ENCODE measurements at places on chromosomes 6 and 20.

GRCh38 chr6:137550535-137550934 is 56.3 kb upstream of the OLIG3 start:
- peak; percentile 4 for DNase-seq

GRCh38 chr6:112288475-112288874 is 34.1 kb upstream of the LAMA4 start:
- DNase-seq: no peak

DNA sequence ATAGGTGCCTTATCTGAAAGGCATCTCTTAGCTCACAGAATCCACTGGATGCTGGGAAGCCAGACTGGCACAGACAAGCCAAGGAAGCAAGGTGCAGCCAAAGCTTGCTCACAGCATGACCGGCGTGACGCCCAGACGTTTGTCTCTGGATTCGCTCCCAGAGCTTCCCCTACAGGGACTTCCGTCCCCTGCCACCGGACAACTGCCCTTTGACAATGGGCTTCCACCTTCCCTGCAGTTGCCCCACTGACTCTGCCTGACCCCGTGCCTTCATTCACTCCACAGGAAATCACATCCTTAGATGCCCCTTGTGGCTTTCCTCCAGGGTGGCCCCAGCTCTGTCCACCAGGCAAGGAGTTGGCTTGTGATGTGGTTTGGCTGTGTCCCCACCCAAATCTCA is 94.8 kb upstream of the CDH4 start:
- DNase-seq: no peak

GRCh38 chr20:23879328-23879798 is at the start of gene CST5:
CST5 (minus strand) TSS chr20:23879748; CDS start chr20:23879676, 72 bp downstream.
- DNase-seq: no peak

GRCh38 chr6:107590378-107590777 is 100.5 kb downstream of the SOBP start:
- DNase-seq: no peak

DNA sequence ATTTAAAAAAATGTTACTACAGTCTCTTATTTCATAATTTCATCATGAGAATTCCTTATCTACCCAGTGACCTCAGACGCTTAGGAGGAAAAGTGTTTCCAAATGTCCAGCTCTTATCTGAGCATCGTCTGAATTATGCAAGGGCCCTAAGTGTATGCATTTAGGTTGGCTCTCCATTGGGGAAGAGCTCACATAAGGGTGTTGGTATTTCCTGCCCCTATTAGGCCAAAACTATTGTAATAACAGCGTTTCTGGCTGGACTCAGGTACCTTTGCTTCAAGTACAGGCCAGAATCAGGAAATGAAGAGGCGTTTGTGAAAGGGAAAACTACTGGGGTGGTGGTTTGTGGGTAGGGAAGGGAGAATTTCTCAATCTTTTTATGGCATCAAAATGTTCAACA is 40.4 kb upstream of the SGK1 start:
- DNase-seq: no peak

DNA sequence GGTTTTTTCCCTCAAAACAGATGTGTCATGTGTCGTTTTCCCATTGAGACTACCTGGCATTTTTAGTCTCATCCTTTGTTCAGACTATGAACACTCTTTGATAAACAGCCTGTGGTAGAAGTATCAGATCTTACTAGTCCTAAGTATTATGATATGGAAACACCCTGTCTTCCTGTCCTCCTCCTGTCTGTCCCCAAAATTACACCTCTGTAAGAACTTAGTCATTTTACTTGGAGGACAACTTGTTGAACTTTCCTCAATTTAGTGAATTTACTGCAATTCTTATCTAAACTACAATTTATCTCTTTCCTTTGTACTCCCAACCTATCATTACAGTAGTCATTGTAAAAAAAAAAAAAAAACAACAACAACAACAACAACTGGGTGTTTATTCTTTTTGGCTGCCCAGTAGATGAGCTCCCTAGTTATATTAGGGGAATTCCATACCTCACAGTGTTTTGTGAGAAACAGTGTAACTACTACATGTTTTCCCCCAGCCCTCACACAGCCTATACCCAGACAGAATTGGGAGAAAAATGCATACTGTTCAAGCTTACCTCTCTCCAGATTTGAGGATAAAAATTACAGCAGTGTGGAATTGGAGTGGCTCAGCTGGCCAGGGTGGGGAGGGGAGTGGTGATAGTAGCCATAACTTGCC is 18.5 kb upstream of the ERVFRD-1 start:
- DNase-seq: no peak

- DNase-seq: no peak
Measured at GRCh38 chr6:21375151-21376116, 218.1 kb upstream of the SOX4 start.

DNA sequence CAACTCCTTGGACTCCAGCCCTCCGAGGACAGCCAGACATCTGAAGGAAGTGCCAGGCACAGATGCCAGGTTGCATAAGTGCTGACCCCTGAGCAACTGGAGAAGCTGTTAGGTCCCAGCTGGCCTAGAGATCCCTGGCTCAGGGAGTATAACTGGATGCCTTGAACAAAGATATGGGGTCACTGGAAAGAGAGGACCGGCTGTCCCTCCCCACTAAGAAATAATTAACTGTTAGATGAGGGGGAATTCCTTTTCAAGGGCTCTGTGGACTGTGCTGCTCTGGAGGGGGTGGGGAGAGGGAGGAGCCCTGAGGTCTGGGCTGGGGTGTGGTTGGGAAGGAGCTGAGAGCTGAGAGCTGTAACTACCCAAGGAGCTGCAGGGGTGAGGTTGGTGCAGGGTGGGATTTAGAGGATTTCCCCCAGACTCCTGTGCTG is 39.6 kb downstream of the HLA-F start:
- no peak for DNase-seq

DNA sequence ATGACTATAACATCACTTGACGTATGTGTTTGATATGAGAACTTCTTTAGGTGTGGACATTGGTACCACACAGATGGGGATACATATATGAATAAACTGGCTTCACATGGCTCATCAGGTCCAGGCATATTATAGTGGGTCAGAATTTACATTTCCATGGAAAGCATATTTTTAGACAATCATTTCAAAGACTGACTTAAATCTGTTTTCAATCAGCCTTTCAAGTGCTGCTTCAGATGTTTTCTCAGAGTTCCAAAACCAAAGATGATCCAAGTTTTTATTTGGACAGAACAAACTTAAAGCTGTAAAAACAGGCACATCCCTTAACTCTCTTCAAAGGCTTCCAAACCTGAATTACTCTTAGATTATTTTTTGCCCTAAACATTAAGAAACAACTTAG is 88.1 kb downstream of the PRSS35 start:
- DNase-seq: no peak

DNA sequence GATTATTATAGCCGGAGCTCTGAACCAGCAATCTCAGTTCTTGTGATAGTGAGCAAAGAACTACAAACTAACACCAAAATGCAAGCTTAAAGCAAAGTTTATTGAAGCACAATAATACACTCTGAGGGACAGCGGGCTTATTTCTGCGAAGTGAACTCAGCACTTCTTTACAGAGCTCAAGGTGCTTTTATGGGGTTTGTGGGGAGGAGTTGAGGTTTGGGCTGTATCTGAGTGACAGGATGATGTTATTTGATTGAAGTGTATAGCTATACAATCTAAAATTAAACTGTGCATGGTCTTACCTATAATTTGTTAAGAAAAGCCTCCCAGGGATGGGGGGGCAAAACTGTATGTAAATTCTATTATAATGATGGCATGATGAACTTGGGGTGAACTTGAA is 1.0 kb upstream of the HFE start:
- no peak for DNase-seq

- DNase-seq: peak; percentile 3
Measured at GRCh38 chr6:162343198-162343935, 384.2 kb downstream of the PRKN start.

GRCh38 chr6:30726506-30727413 is 6.6 kb downstream of the TUBB start:
- no peak for DNase-seq

DNA sequence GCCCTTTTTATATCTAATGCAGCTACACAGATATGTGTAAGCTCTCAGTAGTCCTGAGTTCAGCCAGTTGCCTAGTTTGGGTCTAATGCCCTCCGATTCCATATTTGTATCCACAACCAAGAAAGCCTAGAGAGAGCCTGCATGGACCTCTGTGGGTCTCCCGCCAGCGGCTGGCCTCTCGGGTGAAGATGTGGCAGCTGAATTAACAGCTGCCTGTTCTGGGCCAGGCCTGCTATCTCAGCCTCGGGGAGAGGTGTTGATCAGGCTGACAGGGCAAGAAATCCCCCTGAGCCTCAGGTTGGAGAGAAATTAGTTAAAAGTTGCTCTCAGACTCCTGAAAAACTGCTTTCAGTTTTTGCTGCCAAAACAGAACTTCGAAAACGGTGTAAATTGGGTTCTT is 19.8 kb downstream of the PTK7 start:
- peak; percentile 49 for DNase-seq

- DNase-seq: no peak
Measured at GRCh38 chr6:13765570-13765969, 48.8 kb downstream of the MCUR1 start.

GRCh38 chr6:34148631-34149451 is 3.0 kb upstream of the GRM4 start:
- no peak for DNase-seq

GRCh38 chr6:167146977-167147376 is 10.8 kb downstream of the GPR31 start:
- no peak for DNase-seq

DNA sequence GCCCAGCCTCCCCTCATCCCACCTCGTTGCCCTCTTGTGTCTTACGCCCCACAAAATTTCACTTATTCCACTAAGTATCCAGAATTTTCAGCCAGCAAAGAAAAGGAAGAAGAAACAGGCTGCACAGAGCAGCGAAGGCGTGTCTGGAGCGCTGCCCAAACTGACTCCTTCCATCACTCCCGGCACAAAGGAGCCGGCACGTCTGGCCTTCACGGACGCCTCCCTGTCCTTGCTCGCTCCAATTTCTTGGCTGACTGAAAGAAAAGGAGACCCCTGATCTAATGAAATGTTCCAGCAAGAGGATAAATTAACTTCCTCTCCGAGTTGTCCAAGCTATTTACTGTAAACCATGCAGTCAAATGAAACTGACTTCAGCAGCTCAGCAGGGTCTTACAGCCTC is 152.3 kb upstream of the CDH4 start:
- DNase-seq: no peak

DNA sequence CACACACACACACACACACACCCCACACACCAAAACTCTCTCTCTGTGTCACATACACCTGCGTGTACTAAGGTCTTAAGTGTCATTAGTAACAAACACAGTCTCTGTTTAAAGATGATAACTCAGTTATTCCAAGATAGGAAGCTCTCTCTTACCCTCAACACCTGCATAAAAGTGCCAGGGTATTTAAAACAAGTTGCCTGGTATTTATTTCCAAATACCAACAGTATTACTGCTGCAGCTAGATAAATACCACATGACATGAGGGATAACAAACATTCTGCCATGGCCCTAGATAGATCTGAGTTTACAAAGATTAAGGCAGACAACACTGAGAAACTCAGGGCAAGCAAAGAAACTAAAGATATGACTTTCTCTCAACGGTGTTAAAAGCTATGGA is 118.5 kb downstream of the SIM1 start:
- DNase-seq: no peak

DNA sequence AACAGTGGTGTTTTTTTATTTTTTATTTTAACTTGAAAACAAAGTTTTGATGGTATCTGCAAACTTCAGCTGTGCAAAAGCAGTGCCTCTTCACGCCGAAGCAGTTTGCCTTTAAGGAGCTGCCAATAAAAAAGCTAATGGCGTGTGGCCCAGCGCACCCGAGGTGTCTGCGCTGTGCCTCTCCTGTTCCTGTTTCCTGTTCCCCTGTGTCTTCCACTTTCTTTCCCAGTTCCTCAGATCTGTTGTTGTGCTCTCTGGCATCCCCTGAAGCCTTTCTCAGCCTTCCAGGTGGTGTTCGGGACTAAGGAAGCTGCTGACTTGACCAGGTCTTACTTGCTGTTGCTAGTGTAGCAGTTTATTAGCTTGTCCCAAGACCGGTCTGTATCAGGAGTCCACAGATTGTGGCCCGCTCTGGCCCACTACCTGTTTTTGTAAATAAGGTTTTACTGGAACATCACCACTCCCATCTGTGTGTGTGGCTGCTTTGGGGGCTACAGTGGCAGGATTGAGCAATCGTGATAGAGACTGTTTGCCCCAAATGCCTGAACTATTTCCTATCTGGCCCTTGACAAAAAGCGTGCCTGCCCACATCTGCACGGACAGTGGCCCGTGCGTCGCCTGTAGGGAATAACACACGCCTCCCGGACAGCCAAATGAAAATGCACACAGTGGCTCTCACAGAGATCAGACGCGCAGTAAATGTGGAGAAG is 178.3 kb downstream of the TMEM242 start:
- DNase-seq: no peak

- DNase-seq: no peak
Measured at GRCh38 chr6:17866876-17867444, 120.5 kb downstream of the KIF13A start.

- no peak for DNase-seq
Measured at GRCh38 chr6:13263669-13264068, 64.7 kb downstream of the TBC1D7 start.

GRCh38 chr6:71531006-71531405 is 242.4 kb downstream of the OGFRL1 start:
- no peak for DNase-seq

DNA sequence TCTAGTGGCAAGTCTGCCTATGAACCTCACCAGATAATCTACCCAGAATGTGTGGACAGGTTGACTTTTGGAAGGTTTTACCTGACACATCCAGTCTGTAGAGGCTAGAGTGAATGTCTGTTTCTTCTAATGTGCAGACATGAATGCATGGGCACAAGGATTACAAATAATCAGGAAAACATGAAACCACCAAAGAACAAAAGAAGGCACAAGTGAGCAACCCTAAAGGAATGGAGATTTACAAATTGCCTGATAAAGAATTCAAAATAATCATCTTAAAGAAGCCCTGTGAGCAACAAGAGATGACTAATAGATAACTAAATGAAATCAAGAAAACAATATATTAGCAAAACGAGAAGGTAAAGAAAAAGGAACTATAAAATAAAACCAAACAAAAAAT is 876.1 kb upstream of the ADGRB3 start:
- no peak for DNase-seq

GRCh38 chr6:82458147-82458546 is 94.5 kb downstream of the TPBG start:
- DNase-seq: no peak

GRCh38 chr20:24504331-24505285 is 35.2 kb downstream of the SYNDIG1 start:
- no peak for DNase-seq

GRCh38 chr20:40241596-40242343 is 447.3 kb downstream of the MAFB start:
- no peak for DNase-seq

- DNase-seq: peak; percentile 26
Measured at GRCh38 chr6:89895276-89895874, 1.1 kb downstream of the GJA10 start.

- DNase-seq: no peak
Measured at GRCh38 chr6:164856138-164856537, 453.3 kb downstream of the C6orf118 start.

- DNase-seq: no peak
Measured at GRCh38 chr6:150482883-150483409, 114.1 kb downstream of the IYD start.

Data from NAMALWA (cell line).